ENCODE measurements at places on chromosomes 3 and 15.

GRCh38 chr3:15197340-15198029, 8.6 kb upstream of the CAPN7 start:
- no peak for DNase-seq

DNA sequence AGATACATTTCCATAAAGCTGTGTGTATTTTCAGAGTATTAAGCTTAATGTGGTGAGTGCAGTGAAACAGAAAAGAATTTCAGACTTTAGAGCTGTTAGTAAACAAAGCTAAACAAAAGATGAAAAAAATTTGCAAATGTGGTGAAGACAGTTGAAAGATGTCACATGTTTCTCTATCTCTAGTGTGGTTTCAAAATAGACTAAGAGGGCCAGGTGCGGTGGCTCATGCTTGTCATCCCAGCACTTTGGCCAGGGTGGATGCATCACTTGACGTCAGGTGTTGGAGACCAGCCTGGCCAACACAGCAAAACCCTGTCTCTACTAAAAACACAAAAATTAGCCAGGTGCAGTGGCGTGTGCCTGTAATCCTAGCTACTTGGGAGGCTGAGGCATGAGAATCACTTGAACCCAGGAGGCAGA, 466.0 kb upstream of the NR2F2 start:
- DNase-seq = peak; percentile 53

GRCh38 chr15:58430224-58430787, 1.5 kb upstream of the LIPC start:
- no peak for DNase-seq

- no peak for DNase-seq
These were observed 122.6 kb downstream of the LRIG1 start for GRCh38 chr3:66378256-66378655.

DNA sequence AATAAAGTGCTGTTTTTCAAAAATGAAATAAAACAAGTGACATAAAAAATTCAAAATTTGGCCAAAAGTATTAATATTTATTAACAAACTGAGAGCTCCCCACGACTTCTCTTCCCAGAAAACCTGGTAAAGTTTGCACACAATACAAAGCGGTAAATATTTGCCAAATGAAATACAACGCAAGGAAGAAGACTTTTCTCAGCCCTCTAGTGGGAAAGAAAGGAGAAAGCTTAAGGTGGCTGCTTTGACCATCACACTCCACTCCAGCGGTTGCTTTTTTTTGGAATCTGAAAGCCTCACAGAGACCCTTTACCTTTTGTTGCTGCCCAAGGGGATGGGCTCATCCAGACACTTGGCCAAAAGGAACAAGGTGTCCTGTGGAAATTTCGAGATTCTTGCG, 1.1 kb upstream of the GK5 start:
- no peak for DNase-seq

DNA sequence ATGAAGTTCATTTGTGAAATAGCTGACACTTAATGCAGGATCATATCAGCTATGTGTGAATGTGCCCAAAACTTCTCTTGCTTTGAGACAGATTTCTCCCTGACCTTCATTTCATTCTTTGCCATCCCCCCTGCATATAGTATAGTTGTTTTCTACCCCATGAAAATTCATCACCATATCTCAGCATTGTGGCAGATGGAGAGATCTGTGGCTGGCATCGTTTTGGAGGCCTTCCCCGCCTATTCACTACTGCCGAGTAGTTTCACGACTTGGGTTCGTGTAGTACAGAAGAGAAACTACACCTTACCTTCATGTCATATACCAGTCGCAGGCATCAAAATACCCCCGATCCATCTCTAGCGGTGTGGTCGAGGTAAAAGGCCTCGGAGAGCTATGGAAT, 66.2 kb upstream of the SELENOK start:
- DNase-seq = no peak

DNA sequence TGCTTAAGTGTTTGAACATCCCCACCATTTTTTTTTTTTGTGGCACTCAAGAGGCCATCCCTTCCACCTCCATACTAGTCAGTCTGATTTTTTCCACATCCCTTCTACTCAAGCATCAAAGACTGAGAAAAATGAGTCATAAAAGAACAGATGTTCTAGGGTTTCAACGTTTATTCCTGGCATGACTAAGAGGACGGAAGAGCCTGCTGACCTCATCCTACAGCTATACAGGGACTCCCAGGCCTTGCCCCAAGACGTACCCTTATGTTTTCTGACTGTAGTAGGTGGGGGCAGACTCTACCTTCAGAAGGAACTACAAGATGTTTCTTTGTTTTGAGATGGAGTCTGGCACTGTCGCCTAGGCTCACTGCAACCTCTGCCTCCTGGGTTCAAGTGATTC, 3.3 kb upstream of the ITPKA start:
- DNase-seq = no peak

DNA sequence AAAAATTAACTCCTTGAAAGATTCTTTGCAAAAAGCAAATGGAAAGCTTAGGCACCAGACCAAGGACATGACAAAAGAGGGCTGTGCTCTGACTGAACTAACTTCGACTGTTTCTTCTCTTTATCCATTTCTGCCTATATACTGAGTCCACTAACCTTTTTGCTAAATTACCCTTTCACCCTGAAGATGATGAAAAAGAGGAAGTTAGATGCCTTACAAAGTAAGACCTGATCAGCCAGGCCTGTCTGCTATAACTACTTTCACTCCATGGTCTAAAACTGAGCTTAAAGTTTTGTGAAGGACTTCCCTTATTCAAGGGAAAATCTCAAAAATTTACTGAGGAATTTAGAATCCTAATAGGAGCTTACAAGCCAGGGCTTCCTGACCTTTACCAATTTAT, 6.2 kb upstream of the IGSF10 start:
- DNase-seq = no peak

DNA sequence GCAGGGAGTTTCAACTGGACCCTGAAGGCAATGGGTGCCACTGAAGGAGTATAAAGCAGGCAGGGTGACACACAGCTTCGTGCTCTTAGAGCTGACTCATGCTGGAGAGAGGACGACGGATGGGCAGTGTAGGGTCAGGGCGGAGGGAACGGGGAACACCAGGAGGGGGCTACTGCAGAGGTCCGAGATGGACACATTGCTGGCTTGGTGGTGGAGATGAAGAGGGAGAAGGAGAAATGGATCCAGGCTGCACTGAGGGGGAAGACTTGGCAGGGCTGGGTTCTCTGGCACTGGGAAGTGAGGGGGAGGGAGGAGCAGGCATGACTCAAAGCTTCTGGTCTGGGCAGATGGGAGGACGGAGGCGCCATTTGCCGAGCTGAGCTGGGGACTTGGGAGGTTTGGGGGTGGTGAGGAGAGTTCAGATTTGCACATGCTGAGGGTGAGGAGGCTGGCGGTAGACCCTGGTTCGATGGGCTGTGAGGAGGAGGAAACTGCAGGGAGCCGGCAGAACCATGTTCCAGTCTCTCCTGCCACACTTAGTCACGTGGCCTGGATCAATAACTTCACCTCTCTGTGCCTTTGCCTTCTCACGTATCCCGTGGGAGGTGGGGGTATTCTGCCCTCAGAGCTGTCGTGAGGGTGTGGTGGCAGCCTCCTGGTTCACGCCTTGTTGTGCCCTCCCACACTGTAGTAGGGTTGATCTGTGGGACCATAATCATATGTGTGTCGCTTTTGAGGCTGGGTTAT, 4.6 kb upstream of the KCTD6 start:
- DNase-seq = no peak

- DNase-seq = no peak
These were observed 9.6 kb upstream of the MYZAP start for GRCh38 chr15:57582090-57582489.

DNA sequence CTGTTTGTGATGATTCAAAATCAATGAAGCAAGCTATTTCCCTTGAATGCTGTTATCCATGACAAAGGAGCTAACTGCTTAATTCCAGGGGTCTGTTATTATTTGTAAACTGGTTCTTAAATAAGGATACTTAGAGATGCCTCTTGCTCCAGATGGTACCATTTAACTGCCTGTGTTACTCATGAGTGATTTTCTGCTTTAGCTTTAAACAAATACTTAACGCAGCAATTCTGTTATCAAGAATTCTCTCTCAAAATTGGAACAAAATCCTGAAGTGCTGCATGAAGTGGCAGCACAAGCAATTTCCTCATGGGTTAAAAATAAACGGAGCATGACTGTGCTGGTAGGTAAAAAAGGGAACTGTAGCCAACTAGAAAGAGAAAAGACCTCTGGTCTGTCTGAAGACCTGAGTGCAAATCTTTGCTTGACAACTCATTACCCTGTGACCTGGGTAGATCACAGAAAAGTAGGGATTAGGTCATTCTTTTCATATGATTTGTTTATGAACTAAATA, 62.5 kb upstream of the GBE1 start:
- no peak for DNase-seq

GRCh38 chr3:32447865-32448400, 54.7 kb downstream of the CMTM6 start:
- DNase-seq = no peak

Data from activated naive CD4-positive, alpha-beta T cell treated with anti-CD3 and anti-CD28 coated beads, Interleukin-2, amount 10 ng/mL, durations not matched to agents 7 days and 5 days (primary cell).